ENCODE measurements at places on chromosomes 1 and 21.

DNA sequence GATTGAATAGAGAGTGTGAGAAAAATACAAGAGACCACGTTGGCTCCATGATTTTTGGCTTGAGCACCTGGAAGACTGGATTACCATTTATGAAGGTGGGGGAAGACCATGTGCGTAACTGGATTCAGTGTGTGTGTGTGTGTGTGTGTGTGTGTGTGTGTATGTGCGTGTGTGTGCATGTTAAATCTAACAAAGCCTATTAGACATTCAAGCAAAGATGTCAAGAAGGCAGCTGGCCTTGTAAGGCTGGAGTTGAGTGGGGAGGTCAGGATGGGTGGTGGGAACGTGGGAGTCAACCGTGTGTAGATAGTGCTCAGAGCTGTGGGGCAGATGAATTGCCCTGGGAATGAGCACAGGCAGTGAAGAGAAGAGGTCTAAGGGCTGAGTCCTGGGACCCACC lies 293.8 kb upstream of the POU3F1 start:
- DNase-seq = no peak

- DNase-seq = no peak
Observed at GRCh38 chr1:87122243-87122642, 206.4 kb upstream of the LMO4 start.

GRCh38 chr1:183840140-183840539 lies 35.2 kb downstream of the RGL1 start:
- DNase-seq = no peak

DNA sequence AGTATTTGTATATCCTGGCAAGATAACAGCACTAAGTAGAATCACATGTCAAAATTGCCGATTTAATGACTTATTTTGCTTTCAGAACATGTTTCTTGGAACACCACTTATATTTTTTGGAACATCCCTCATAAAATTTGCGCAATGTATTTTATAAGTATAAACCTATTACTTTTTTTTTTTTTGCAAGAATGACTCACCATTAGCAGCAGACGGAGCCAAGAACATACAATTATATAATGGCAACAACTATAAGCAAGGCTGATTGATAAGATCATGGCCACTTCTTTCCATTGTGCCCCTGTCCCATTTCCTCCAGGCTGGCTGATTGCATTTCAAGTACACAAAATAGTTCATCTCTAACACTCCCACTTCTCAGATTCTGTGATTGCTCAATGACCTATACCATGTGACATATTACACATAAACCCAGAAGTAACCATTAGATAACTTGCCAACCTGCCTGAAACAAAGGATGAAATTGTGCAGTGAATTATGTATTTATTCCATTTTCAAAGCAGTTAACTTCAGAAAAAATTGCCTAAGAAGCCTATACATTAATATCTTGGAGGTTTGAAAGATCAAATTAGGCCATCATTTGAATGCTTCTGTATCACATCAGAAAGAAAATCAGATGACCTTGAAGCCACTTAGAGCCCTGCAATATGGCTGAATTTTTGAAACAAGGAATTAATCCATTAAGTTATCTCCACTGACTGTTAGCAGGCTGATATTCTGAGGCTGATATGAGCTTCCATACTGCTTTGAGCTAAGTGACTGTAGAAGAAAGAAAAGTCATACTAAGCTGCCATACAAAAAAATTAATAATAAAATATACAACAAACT lies 77.8 kb upstream of the PRMT6 start:
- no peak for DNase-seq

DNA sequence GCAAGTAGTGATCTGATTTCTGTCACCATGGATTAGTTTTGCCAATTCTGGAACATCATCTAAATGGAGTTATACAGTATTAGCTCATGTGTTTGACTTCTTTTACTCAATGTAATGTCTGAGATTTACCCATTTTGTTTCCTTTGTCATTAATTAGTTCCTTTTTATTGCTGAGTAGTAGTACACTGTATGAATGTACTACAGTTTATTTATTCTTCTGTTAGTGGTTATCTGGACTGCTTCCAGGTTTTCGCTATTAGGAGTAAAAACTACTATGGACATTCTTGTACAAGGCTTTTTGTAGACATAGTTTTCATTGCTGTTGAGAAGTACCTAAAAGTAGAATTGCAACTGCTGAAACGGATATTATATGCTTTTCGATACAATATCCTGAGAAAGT lies 14.1 kb downstream of the SUCO start:
- DNase-seq = no peak

DNA sequence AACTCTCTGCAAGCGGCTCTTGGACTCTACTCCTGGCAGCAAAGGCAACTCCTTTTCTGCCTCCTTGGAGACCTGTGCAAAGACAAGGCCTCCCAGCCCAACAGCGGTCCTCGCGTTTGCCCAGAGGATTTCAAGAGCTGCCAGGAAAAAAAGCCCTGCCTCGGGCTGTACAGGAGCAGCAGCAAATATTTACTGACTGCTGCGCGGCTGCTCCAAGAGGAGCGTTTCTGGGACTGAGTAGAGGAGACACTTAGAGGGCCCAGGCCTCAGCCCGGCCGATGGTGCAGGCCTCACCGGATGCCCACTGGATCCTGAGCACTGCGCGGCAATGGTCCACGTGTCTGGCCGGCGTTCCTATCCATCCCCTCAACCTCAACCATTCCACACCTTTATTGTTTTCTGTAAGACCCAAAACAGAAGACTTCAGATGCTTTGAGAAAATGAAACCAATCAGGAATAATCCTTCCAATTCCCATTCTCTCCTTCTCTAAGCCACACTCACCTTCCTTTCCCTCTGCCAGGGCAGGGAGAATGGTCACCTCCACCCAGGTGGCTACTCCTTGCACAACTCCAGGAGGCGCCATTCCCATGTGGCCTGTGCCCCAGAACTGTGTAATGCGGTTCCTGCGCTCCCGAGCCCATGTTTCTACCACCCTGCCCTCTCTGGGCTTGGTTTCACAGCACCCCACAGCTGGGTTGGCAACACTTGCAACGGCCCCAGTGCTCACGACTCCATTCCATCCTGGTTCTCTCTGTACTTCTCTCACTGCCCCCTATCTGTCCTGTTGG lies 215.8 kb downstream of the TRABD2B start:
- DNase-seq = no peak

DNA sequence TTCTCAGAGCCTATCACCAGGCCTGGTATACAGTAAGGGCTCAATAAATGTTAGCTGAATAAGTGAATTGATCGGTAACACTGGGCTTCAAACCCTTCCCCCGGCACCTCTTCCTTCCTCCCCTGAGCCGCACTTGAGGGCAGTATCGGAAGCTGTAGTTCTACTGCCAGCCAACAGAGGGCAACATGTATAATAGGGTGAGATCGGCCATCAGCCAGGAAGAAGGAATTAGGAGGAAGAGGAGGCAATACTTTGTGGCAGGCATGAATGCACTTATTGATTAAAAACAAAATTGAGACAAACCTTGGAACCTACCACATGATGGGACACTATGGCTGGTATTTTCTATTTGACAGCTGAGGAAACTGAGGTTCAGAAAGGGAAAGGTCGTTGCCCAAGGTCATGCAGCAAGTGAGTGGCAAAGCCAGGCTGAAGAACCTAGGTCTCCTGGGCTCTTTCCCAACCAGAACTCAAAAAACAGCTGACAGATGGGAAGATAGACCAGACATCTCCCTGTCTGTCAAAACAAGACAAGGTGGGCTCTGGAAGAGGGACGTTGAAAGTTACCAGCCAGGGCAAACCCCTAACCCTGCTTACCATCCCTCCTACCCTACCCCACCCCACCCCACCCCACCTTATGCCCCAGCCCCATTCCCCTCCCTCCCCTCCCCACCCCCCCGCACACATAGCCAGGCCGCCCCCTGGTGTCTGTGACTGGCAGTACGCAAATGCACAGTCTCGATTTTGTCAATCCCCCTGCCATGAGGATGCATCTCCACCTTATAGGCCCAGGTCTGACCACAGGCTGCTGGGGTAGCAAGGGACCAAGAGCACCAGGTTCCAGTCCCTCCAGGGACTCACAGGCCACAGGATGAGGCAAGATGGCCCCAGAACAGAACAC lies 107.3 kb upstream of the RUNX3 start:
- DNase-seq = peak; percentile 76

DNA sequence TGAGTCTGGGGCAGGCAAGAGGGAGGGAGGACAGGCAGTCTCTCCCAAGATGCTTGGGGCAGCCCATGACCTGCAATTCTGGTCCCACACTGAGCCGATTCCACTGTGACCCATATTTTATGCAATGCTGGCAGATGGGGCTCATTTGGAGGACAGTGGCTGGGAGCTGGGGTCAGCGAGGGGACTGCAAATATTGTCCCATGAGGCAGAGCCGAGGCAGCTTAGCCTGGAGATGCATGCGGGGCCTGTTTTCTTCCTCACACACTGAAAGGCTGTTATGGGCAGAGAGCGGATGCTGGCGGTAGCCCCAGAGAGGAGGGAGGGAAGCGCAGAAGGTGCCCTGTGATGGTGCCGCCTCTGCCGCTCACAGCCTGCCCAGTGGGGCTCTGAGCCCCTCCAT lies 128.5 kb upstream of the POU3F1 start:
- no peak for DNase-seq

DNA sequence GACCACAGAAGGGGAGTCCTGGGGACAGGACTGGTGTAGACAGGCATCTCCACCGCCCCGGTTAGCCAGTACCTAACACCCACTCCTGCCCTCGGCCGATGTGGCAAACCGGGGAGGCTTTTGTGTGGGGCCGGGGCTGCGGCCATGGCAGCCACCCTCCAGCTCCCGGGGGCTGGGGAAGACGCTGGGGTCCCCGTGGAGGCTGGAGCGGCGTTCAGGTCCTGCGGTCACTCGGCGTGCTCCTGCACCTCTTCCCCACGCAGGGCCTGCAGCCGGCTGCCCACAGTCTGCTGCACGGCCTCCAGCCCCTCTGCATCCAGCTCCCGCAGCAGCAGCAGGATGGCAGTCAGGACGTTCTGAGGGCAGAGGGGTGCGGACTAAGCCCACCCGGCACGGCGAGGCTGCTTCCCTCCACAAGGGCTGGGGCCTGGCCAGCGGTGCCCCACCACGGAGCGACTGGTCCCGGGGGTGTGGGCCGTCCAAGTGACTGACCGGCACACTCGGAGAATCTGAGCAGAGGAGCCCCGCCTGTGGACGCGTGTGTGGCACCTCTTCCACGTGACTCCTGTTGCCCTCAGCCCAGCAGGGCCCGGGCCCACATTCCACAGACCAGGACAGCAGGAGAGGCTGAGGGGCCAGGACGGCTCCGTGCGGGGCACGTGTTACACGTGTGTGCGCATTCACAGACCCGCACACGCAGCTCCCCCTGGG lies 9.1 kb downstream of the CFAP410 start:
- DNase-seq = no peak

DNA sequence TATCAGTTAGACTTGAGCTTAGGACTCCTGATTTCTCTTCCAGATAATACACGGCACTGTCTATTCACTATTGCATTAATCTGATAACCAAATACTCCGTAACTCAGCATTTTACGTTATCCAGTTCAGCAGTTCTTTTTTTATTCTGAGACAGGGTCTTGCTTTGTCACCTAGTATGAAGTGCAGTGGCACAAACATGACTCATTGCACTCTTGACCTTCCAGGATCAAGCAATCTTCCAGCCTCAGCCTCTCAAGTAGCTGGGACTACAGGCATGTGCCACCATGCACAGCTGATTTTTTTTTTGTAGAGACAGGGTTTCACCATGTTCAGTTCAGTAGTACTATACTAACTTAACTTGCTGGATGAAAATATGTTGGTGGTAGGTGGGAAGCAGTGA lies 156.4 kb downstream of the PATJ start:
- DNase-seq = no peak

GRCh38 chr1:232009741-232010140 lies 383.2 kb downstream of the DISC1 start:
- DNase-seq = no peak

DNA sequence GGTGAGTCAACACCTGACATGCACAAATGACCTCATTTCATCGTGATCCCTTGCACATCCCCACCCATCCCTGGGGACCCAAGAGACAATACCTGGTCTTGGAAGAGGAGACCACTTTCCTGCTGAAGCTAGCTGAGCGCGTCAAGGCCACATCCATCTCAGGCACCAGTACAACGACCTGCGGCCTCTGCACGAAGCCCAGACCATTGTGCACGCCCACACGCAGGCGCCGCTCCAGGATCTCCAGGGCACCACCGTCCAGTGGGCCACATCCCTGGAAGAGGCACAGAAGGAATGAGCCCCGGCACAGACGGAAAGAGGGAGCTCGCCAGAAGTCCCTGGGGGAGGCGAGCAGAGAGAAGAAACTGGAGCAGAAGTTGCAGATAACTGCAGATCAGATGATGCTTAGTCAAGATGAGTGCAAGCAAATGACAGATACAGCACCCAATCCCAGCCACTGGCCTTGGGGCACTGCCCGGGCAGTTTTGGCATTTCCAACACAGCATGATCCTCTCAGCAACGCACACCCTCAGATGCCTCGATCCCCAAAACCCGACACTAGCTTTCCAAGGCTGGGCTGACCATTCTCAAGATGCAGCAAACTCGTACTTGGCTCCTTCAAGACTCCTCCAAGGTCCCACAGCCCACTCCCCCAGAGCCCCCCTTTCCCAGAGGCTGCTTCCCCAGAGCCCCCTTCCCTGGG lies 44.1 kb downstream of the NPHP4 start:
- no peak for DNase-seq

GRCh38 chr21:31335957-31336738 lies 7.9 kb downstream of the TIAM1 start:
- no peak for DNase-seq

DNA sequence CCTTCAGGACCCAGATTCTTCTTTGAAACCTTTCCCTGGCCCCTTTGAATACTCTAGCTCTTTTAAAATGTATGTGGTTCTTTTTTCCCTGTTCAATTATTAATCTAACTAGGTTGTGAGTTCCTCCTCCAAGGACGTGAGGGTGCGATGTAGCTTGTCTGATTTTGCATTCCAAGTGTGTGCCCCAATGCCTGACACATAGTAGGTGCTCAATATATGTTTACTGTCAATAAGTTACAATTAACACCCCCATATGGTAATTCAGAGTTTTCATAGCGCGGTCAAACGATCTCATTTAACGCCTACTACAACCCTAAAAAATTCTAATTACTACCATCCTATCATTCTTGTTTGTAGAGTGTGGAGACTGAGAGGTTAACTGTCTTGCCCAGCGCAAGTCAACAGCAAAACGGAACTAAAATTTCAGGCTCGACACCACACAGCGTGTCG lies 482 bp upstream of the MTR start:
- DNase-seq = no peak

- DNase-seq = no peak
Observed at GRCh38 chr1:233394860-233395717, 67.6 kb downstream of the MAP3K21 start.

- no peak for DNase-seq
Observed at GRCh38 chr1:108657356-108658080, 3.4 kb downstream of the HENMT1 start.

DNA sequence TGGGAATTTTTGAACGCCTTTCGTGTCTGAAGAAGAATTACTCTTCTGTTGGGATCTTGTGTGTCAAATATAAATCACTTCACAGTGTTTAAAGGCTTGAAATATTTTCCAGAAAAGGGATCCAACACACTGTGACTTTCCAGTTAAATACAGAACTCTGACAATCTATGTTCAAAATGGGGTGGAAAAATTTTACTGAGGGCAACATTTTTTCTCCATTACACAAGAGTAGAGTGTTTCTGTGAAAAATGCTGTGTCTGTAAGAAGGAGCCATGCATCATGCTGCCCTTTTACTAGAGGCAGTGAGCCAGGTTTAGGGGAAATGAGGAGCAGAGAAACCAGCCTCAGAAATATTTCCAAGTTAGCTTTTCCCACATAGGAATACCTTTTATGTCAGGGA lies 86.5 kb downstream of the VPS13D start:
- no peak for DNase-seq

Data from activated CD4-positive, alpha-beta T cell treated with anti-CD3 and anti-CD28 coated beads, Interleukin-2, amount 50 U/mL, for 48 hours (primary cell).